ENCODE measurements at places on chromosomes 12 and 14. TPM values are rescaled to one million over a fixed set of nuclear protein-coding genes. Genes with fewer than 3 reads are reported as not detected.

The RD3L gene
- not detected for total RNA-seq

The CEBPE gene
- not detected for total RNA-seq

The RNASE2 gene
- total RNA-seq, result not detected

The IL22 gene
- not detected for total RNA-seq

The HEATR5A gene
- 27.3 TPM for total RNA-seq
